Activated naive CD8-positive, alpha-beta T cell treated with anti-CD3 and anti-CD28 coated beads, Interleukin-2, amount 50 U/mL, for 24 hours (primary cell): ENCODE measurements at places on chromosomes 5 and 9.

DNA sequence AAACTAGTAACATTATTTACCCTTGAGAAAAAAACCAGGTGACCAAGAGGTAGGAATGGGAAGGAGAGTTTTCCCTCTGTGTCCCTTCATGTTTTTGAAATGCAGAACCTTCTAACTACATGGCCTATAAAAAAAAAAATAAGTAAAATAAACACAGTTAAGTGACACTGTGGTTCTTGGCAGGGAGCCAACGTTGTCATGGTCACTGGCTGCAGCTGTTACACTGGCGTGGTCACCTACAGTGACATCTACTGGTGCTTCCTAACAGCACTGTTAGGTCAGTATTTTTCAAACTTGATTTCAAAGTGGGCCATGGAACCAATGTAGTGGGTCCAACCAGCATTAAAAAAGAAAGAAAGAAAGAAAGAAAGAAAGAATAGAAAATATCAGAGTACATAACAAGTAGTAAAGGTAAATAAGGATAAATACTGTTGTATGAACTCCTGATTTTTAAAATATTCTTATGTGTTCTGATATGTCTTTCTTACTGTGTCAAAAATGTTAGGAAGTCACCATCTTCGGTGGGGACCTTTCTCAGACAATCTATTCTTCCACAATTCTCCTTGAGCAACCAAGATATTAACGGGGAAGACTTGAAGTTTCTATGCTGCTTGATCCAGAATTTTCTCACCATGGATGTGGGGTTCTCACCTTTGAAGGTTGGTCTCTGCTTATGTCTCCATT is 59.1 kb upstream of the PJA2 start:
- peak; percentile 82 for DNase-seq

- no peak for DNase-seq
Measured at GRCh38 chr9:4243113-4243512, 56.8 kb downstream of the GLIS3 start.

DNA sequence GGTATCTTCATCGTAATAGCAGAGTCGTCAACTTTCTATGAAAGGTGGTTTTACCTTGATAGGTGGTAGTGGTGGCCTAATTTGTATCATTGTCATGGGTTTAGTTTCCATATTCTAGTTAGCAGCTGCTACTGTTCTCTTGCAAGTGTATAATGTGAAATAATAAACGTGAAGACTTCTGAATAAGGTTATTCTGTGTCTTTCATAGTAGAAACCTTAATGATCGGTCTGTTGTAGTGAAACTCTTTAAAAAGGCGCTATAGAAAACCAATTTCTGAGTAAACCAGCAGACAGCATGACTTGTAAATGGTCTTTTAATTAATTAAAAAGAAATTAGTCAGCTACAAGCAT is 1.6 kb downstream of the SET start:
- DNase-seq, result no peak

DNA sequence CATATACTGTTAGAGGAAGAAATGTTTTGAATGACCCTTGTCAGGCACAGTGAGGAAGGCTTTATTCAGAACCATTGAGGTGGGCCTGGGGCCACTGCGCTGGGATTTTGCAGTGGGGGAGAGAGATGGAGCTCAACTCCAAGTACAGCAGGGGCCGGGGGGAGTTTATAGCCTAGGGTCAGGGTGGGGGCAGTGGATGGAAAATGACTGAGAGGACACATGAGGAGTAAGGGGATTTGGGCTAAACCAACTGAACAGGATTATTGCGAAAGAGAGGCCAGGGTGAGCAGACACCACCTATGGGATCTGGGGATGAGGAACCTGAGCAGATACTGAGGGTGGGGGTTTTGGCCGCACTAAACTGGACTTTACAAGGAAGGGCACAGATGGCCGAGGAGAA is 6.3 kb downstream of the CEP72 start:
- no peak for DNase-seq

DNA sequence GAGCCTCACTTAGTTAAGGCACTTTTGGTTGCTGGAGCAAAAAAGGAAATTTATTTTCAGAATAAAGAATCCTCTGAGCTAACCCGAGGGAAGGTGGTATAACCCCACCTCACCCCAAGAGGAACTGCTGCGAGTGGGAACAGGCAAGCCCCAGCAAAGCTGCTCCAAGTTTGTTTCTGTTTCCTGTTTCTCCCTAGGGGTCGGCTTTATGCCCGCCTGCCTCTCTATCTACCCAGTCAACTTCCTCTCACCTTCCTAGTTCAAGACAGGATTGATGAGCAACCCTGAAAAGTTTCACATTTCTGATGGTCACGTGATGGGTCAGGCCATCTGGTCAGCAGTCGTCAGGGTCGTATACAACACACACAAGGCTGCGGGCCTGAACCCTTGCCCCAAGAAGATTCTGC is 31.1 kb downstream of the TRIO start:
- no peak for DNase-seq

DNA sequence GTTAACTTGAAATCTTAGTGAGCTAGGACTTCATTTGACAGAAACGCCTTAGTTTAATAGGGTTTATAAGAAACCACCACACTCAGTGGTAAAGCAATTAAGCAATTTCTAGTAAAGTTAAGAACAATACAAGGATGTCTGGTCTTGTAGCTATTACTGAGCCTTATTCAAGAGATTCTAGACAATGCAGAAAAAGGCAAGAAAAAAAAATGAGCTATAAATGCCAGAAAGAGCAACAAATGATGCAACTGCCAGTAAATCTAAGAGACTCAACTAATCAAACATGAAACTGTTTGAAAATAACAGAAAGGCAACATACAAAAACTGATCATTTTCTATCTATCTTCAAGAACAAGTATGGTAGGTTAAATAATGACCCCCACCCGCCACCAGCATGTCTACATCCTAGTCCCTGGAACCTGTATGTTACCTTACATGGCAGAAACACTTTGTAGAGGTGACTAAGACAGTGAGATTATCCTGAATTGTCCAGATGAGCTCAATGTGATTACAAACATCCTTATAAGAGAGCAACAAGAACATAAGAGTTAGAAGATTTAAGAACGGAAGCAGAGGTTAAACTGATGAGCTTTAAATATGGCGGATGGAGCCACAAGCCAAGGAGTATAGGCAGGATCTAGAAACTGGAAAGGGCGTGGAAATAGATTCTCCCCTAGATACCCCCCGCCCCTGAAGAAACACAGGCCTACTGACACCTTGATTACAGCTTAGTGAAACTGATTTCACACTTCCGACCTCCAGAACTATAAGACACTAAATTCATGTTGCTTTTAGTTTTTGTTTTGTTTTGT is 93.0 kb downstream of the SUSD1 start:
- no peak for DNase-seq

- no peak for DNase-seq
Measured at GRCh38 chr5:153972240-153972639, 66.5 kb downstream of the FAM114A2 start.

- no peak for DNase-seq
Measured at GRCh38 chr9:128106940-128107467, 20.5 kb downstream of the PTGES2 start.

- no peak for DNase-seq
Measured at GRCh38 chr5:118022062-118022461, 966.3 kb downstream of the DTWD2 start.

GRCh38 chr9:86099701-86100364 is 475 bp upstream of the GOLM1 start:
- peak; percentile 26 for DNase-seq

- no peak for DNase-seq
Measured at GRCh38 chr9:18184401-18184800, 289.6 kb upstream of the ADAMTSL1 start.

- no peak for DNase-seq
Measured at GRCh38 chr5:141521244-141521781, 32.4 kb downstream of the PCDHGC5 start.

DNA sequence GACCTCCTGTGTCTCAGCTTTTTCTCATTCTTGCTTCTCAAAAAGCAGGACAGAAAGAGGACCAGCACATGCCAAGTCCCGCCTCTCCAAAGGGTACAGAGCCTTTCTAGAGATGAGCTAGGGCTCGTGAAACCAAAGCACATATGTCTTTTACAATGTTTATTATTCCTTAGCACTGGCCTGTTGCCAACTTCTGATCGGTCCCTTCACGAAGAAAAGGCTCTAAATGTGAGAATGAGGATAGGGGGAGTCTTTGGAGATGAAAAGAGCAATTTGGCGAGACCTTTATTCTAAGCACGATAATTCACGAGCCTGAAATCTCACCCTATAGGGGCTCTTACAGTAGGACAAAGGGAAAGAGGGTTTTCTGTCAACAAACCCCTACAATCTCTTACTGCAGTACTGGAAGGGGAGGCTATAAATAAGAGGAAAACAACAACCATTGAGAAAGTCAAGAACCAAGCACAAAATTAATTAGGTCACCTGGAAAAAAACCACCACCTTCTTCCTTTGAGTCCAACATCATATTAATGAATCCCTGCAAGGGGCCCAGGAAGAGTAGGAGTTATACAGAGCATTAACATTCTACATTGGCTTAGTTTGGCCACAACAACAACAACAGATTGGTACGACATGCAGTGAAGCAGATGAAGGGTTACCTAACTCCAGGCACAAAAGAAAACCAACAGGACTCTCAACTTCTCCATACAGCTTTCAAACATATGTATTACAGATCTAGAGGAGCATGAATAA is 309.5 kb downstream of the PDE4D start:
- no peak for DNase-seq

DNA sequence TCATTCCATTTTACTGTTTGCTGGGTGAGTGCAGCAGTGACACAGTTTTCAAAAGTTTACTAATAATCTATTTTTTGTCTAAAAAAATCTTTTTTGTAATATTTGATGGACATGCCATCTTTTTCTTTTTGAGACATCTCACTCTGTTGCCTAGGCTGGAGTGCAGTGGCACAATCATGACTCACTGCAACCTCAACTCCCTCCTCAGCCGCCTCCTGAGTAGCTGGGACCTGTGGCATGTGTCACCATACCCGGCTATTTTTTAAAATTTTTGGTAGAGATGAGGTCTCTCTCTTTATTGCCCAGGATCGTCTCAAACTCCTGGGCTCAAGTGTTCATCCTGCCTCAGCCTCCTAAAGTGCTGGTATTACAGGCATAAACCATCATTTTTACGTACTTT is 86.0 kb downstream of the KDM4C start:
- DNase-seq, result no peak

DNA sequence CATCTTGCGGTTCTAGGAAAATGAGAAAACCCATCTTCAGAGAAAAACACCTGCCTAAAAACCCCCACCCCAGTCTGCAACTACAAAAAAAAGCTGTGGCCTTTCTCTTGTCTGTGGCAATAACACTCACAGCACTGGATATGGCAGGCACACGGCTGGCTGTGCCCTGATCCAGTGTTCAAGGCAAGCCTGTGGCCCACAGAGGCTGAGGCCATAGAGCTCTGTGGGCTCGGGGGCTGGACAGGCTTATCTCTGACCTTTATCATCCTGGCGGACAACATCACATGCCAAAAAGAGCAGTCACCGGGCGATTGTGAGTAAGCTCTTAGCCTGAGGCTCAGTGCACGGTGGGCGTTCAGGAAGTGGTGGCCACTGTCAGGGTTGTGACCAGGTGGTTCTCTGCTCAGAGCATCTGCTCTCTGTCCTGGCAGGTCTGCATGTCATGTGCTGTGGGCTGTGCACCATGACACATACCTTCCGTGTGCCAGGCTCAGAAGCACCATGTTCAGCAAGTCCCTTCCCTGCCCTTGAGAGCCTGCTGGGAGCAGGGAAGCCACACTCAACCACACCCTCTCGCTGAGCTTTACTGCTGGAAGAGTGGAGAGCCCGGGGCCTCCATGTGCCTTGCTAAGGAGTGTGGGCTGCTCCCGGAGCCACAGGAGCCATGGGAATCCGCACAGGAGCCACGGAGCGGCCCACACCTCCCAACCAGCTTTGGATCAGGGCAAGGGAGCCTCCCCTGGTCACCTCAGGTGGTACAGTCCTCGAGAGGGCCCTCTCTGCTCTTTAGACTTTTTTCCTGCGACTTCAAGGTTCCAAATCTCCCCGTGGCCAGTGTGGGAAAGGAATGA is 34.6 kb upstream of the WDR38 start:
- peak; percentile 28 for DNase-seq

GRCh38 chr5:37710965-37711364 is 128.9 kb downstream of the GDNF start:
- DNase-seq, result no peak

- DNase-seq, result no peak
Measured at GRCh38 chr5:138952962-138953361, 77.8 kb upstream of the LRRTM2 start.

DNA sequence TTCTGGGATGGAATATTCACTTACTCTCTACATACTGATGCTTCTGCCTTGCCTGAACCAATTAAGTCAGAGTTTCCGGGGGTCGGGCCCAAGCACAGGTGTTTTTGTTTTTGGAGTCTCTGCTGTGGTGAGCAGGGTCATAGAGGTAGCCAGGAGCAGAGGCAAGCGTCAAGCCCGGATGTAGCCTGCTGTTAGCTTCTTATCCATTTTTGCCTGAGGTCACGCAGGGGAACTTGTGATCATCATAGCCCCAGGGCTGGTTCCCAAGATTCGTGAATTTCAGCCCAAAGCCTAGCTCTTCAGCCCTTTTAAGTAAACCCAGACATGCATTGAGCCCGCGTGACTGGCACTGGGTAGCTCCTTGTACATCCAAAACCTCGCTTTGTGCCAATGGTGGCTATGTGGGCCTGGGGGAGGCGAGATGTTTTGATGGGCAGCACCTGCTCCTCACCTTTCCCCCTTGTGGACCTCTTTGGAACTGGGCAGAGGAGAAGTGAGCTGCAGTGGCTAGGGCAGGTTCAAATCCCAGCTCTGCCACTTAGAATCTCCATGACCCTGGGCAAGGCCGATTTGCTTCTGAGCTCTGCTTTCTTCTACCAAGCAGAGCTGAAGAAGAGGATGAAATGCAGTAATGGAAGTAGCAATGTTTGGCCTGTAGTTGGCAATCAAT is 33.7 kb downstream of the FGF18 start:
- DNase-seq, result no peak

DNA sequence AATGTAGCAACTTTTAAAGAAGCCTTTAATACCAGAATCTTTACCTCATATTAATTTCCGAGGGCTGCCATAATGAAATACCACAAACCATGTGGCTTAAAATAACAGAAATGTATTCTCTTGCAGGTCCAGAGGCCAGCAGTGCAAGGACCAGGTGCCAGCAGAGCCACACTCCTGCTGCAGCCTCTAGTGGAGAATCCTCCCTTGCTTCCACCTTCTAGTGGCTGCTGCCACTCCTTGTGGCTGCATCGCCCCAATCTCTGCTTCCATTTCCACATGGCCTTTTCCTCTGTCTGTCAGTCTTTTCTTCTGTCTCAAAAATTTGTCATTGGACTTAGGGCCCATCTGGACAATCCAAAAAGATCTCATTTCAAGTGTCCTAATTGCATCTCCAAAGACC is 401.5 kb downstream of the EFNA5 start:
- no peak for DNase-seq

GRCh38 chr9:7315746-7316145 is 483.8 kb downstream of the DMAC1 start:
- DNase-seq, result no peak

GRCh38 chr5:474840-475661 is 32.1 kb downstream of the EXOC3 start:
- DNase-seq, result no peak
